ENCODE measurements at places on chromosomes 3 and 15.

DNA sequence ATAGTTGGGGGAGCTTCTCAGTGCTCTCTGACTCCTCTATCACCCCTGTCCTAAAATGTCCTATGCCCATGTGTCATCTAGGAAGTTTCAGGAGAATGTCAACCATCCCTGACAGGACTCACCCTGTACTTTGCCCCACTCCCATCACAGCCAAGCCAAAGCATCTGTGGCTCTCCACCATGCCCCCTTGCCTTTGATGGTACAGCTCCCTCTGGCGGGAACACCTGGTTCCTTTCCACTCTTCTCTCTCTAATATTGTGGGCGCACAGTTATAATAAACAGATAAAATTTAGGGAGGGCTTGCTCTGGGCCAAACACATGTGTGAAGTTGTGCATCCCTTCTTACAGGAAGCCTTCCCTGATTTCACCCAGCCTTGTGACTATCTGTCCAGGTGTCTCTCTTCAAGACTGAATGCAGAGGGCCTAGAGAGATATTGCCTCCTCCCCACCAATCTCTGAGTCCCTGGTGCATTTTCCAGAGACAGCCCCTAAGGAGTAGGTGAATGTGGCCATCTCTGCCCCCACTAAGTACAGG is 62.8 kb downstream of the ISG20 start:
- DNase-seq = no peak

- no peak for DNase-seq
These were observed 160.5 kb upstream of the CHRNA7 start for GRCh38 chr15:31869686-31870307.

DNA sequence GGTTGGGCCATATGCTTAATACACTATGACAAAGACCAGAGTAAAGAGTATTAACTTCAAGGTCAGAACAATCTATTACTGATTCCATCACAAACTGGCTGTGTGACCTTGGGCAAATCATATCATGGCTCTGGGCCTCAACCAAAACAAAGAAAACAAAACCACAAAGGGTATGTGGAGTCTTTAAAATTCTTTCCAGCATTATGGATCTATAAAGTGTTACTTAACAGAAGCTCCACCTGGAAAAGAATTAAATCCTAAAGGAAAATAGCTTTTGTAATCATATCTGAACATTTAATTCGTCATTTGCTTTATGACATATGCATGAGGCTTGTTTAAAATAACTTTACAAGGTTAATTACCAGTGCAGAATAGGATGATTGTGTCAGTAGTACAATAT is 265.5 kb downstream of the SATB1 start:
- no peak for DNase-seq

DNA sequence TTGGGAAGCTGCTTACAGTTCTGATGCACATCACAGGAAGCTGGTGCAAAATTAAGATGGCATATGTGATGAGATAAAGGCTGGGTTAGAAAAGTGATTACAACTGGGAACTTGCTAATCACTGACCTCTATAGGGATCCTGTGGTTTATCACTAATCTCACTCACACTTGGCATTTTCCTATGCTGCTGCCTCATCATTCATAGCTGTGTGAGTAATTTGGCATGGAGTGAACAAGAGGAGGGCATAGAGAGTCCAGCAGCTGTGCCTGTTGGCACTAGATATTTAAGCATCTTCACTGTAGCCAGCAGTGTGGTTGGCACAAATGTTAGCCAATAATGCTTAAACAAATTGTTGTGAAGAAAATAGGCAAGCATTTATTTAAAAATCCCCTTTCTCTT is 217.7 kb upstream of the CGNL1 start:
- DNase-seq = no peak

DNA sequence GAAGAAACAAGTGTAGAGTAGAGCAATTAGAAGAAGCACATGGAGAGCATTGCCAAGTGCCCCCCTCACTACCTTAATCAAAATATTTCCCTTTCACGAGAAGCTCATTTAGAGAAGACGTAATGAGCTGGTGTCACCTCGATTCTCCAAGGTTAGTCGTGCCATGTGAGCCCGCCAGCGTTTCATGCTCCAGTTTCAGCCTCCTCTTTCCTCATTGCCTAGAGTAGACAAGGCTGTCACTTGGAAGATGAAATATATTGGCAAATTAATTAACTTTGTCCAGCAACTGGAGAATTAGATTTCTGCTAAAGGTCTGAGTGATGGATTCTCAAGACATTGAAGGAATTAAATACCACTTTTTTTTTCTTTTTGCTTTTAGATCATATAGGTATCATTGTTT is 399.6 kb downstream of the TUSC7 start:
- no peak for DNase-seq

DNA sequence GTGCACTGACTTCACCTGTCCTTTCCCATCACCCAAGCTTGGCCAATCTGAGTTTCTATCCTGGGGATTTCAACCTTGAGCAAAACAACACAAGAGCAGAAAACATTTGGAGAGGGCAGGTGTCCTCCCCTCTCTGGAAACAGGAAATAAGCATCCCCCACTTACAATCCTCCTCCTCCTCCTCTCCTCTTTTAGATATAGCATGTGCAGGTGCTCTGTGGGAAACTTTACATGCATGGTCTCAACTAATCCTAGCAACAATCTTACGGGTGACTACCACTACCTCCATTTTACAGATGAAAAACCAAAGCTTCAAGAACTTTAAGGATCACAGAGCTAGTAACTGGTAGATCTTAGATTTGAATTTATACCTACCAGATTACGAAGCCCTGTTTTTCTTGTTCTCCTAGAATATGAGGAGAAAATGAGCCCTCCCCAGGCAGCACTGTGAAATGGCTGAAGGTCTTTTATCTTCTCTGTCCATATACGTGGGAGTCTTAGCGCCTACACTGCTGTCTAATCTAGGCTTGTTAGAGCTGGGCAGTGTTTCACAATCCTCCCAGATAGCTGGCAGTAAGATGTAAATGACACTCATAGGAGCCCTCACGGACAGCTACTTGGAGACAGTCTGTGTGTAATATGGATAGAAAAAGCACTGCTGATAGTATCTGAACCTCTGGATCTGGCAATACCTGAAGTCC is 301.2 kb upstream of the PROK2 start:
- DNase-seq = no peak

DNA sequence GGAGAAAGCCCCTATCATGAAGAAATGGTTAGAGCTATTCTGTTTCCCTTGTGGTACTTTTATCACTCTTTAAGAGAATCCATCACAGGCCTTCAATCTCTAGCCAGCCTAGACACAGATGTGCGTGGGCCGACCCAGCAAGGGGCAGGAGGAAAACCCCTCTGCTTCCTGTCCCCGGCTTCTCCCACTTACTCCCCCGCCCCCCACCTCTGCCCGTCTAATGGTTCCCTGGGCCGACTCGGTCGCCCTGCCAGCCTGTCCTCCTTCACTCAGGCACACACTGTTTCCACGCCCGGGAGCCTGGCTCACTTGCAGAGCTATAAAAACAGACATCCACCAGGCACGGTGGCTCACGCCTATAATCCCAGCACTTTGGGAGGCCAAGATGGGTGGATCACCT is 58.3 kb upstream of the TFRC start:
- no peak for DNase-seq

- DNase-seq = no peak
These were observed 411.7 kb downstream of the NAALADL2 start for GRCh38 chr3:175270866-175271265.

- DNase-seq = no peak
These were observed 65.2 kb downstream of the MTHFS start for GRCh38 chr15:79831604-79832003.

GRCh38 chr3:134754768-134755559 is 40.1 kb upstream of the EPHB1 start:
- no peak for DNase-seq

DNA sequence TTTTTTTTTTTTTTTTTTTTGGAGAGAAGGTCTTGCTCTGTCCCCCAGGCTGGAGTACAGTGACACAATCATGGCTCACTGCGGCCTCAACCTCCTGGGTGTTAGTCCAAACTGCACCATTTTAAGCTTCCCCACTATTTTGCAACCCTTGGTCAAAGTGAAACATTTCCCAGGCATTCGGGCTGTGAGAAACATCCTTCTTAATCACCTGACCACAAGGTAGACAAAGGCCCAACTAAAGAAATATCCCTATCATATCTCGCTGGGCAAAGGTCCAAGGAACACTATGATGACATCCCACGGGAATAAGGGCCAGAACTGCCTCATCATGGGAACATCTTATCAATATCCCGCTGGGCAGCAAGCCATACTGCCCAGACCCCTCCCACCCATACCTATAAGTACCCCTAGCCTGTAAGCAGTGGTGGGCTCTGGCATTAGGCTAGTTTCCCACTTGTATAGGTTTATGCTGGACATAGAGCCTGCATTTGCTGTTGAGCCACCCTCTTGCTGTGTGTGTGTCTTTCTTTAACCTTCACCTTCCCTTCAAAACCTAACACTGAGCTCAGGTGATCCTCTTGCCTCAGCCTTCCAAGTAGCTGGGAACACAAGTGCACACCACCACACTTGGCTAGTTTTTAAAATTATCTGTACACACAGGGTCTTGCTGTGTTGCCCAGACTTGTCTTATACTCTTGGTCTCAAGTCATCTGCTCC is 95.2 kb downstream of the SEMA5B start:
- no peak for DNase-seq

DNA sequence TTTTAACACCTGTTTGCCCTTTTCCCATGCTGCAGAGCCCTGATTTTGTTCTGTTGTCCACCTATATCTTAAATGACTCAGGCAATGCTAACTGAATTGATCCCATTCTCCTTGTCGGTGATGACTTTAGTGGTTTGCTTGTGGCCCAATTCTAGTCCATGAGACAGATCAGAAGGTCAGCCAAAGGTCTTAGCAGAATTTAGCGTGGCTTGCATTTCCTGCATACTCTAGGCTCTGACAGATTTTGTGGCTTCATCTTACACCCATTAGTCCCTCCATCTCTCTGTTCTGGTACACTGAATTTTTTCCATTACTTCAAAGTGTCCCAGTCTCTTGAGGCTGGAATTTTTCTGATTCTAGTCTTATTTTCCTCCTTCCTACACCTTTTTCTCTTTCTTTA is 161.9 kb downstream of the STAC start:
- DNase-seq = no peak

- DNase-seq = no peak
These were observed 32.7 kb upstream of the CPOX start for GRCh38 chr3:98626151-98626550.

DNA sequence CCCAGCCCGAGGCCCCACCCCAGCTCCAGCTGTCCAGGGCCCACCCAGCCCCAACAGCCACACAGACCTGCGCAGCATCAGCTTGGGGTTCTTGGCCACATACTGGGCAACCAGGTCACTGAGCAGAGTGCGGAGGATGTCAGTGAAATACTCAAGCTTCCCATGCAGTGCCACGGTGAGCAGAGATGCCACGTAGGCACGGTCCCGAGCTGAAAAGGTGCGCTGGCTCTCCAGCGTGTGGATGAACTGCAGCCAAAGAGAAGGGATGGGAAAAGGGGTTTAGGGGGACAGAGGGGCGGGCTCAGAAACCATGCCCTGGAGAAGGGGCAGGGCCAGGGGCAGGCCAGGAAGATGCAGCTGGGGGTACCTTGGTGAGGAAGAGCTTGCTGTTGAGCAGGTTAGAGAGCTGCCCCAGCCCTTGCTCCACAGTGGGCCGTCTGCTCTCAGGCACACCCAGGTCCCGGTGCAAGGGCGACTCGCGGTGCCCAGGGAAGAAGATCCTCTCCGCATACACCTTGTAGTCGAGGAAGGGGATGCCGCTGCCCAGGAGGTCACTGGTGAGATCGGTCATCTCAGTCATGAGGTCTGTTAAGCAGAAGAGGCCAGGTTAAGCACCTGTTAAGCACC is 17.4 kb downstream of the PLXNB1 start:
- no peak for DNase-seq

GRCh38 chr3:37511463-37511920 is 337.1 kb upstream of the LRRFIP2 start:
- DNase-seq = no peak

GRCh38 chr3:177335728-177336127 is 138.4 kb upstream of the TBL1XR1 start:
- DNase-seq = no peak

- no peak for DNase-seq
These were observed 231.6 kb downstream of the ZIC1 start for GRCh38 chr3:147640781-147641180.

Data from stimulated activated CD8-positive, alpha-beta memory T cell treated with anti-CD3 and anti-CD28 coated beads, Interleukin-12 subunit alpha, Interleukin-12 subunit beta, amount 100 ng/mL, for 1 hour (primary cell).